ENCODE measurements at places on chromosomes 3 and 15.

DNA sequence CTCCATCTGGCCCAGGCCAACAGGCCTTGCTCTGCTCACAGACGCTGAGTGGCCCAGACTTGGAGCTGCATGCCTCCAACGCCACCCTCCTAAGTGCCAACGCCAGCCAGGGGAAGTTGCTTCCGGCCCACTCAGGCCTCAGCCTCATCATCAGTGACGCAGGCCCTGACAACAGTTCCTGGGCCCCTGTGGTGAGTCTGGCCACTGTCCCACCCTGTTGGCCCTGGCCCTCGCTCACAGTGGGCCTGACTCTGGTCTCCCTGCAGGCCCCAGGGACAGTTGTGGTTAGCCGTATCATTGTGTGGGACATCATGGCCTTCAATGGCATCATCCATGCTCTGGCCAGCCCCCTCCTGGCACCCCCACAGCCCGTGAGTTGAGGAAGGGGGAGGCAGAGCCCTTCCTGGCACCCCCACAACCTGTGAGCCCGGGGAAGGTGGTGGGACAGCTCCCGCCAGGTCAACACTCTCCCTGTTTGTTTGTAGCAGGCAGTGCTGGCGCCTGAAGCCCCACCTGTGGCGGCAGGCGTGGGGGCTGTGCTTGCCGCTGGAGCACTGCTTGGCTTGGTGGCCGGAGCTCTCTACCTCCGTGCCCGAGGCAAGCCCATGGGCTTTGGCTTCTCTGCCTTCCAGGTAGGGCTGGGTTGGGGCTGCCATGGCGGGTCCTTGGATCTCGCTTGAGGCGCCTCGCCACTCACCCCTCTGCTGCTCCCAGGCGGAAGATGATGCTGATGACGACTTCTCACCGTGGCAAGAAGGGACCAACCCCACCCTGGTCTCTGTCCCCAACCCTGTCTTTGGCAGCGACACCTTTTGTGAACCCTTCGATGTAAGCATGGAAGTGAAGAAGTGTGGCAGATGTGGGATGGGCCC, 10.0 kb downstream of the NT5DC2 start:
- no peak for DNase-seq

DNA sequence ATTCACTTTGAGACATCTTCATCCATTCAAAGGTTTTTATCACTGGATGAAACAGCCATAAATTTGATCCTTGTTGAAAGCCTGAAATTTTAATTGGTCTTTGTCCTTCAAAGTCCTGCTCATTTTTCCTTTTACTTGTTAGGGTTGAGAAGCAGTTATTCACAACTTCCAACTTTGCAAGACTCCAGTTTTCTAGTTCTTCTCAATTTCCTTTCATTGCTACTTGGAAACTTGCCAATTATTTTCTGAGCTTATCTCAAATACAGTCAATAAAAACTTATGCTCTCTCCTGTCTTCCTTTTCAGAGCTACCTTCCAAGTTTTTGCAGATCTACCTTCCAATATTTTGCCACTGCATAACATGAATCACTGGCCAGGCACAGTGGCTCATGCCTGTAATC, 23.7 kb upstream of the CD276 start:
- DNase-seq: no peak

GRCh38 chr3:185691622-185692021, 105.5 kb downstream of the SENP2 start:
- DNase-seq: no peak

- no peak for DNase-seq
Observed at GRCh38 chr3:157913741-157914150, 192.5 kb downstream of the SHOX2 start.

DNA sequence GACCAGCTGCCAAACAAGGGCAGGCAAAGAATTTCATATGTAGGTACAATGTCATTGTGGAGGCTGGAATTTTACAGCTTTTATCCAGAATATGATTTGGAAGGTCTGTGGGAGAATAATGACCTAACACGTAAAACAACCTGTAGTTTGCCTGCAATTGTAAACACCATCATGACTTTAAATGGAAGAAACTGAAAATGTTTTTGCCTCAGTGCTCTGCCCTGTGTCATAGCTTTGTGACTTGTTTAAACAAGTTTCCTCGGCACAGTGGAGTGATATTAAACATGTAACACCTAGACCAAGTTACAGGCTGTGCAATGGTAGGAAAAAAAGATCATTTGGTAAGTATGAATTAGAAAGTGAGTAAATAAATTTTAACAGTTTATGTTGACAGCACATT, 171.6 kb upstream of the MBNL1 start:
- no peak for DNase-seq

- DNase-seq: no peak
Observed at GRCh38 chr3:33217866-33218445, 654 bp downstream of the SUSD5 start.

- DNase-seq: no peak
Observed at GRCh38 chr3:20185331-20185678, 701 bp downstream of the SGO1 start.

DNA sequence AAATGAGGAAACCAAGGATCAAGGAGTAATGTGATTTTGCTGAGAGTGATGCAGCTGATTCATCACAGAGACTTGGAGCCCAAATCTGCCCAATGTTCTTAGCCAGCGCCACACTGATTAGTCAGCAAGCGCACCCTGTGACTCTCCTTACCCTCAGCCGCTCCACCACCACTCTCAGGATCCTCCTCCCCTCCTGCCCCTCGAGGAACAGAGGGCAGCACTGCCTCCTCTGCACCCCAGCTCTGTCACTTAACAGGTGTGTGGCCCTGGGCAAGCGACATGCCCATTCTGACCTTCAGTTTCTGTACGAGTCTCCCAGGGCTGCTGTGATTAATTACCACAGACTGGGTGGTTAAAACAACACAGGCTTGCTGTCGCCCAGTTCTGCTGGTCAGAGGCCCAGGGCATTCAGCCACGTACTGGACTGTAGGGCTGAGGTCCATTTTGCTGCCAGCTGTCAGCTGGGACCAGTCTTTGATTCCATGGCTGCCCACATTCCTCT, 36.1 kb upstream of the HRH1 start:
- no peak for DNase-seq

DNA sequence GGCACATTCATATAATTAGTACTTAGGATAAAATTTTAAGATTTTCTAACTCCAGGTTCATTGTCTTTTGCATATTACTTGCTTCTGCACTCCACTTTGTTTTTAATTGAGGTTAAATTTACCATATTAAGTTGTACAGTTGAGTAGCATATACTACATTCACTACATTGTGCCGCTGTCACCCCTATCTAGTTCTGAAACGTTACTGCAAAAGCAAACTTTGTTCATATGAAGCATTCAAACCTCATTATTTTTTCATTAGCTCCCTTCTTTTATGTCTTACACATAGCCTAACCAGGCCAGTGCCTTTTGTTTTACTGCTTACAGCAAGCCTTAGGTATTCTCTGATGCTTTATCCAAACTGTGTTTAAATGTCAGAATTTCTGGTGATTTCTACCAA, 183.1 kb upstream of the CGNL1 start:
- DNase-seq: no peak

GRCh38 chr3:195546130-195546560, 3.0 kb upstream of the PPP1R2 start:
- no peak for DNase-seq

DNA sequence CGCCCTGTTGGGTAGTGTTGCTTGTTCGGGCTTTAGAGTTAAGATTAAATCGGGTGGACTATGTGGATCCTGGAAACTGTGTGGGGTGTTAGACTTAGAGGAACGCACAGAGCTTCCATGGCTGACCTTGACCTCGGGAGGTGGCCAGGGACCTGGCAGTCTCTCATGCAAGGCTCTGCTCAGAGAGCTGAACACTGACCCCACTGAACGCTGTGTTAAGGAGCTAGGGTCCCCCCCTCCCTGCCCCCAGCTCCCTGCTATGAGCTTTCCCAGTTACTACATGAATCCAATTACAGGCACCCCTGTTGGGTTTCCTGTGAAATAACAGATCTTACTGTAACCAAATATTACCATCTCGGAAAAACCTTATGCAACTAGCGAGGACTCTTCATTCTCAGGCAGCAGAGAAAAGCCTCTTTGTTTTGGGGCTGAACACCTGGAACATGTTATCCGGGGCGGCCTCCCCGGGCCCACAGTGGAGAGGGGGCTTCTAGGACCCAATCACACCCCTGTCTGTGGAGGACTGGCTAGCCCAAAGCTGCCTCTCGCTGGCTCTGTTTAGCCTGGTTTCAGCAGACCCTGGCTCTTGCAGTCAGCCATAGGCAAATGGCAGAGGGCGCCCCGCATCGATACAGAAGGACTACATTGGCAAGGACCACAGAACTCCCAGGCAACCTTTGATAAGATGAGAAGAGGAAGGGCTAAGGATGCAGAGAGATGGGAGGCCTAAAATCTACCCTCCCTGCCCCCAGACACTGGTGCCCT, 25.8 kb upstream of the ALDH1A3 start:
- no peak for DNase-seq

DNA sequence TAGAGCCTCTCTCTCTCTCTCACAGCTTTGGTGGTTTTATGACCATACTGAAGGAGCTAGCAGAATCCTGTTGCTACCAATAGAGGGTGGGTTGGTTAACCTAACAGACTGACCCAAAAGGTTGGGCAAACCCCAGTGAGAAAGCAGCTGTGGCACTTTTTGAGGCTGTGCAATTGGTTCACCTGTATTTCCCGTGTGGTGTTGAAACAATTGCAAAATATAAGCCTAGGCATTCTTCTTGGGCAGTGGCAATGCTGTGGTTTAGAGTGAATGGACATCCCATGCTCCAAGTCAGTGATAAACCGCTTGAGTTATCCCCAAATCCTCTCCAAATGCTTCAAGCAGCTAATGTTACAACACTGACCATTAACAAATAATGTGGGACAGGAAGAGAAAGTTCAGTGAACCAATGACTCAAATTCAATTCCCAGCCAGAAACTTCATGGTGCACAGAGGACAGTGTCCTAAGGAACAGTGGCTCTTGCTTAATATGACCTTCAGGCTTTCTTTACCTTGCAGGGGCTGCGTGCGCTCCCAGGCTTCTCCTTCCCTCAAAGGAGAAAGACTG, 261.9 kb upstream of the ICE2 start:
- no peak for DNase-seq

GRCh38 chr3:51949121-51949520, 6.1 kb upstream of the GPR62 start:
- DNase-seq: no peak

DNA sequence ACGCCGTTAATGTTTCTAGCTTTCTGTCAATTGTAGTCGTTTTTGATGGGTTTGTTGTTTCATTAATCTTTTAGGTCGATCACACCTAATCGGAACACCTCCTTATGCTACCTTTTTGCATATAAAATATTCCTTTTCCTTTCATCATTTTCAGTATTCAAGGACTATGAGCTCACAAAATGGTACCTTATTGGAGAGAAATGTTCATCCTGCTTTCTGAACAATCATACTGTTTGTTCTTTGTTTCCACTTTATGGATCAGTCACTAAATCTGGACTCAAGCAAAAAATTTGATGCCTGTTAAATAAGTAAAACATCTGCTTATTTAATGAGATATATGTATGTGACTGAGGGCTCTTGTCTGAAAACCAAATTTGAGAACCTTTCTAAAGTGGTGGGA, 1.1 kb downstream of the KIF15 start:
- no peak for DNase-seq

DNA sequence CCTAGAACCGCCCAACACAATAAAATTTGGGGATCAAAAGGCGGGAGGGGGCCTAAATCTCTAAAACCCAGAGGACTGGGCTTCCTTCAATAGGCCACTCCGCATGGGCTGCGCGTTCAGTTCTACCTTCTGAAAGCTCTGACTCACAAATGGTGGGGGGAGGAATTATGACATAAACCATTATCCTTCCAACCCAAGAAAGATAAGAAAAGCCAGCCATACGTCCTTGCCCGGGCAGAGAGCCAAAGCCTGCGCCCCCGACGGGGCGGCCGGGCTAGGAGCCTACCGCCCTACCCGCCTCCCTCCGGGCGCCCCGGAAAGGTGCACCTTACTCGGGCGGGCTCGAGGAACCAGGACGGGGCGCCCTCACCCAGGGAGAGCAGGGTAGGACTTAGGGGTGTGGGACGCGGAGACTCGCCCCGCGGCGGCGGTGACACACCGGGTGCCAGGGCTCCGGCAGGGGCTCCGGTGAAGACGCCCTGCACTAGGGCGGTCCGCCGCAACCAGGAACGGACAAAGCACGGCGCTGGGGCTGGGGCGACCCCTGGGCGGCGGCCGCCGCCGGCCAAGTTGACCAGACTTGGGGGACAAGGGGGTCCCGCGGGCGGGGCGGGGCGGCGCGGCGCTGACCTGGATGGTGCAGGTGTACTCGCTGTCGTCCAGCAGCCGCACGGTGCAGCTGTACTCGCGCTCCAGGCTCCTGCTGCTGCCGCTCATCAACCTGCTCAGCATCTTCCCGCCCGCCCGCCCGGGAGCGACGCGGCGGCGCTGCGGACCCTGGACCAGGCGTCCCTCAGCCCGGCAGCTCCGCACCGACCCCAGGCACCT, 534 bp downstream of the FRMD5 start:
- peak; percentile 47 for DNase-seq

GRCh38 chr3:182241766-182242488, 530.2 kb downstream of the SOX2 start:
- no peak for DNase-seq

GRCh38 chr3:120559242-120560061, 36.7 kb upstream of the NDUFB4 start:
- DNase-seq: no peak

DNA sequence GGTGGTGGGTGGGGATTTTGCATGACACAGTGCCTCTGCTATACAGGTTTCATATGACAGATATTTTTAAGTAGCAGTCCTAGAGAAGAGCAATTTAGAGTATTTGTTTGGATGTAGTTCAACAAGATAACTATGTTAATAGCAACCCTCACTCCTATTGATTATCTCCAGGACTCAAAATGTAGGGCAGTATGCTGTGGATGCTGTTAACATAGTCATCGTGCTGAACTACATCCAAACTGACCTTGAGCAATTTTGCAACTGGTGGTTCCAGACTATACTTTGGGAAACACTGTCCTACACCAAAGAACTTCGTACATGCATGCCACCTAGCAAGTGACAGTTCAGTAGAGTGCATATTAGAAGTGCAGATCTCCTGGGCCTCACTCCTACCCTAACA, 117.6 kb downstream of the IL5RA start:
- DNase-seq: no peak

DNA sequence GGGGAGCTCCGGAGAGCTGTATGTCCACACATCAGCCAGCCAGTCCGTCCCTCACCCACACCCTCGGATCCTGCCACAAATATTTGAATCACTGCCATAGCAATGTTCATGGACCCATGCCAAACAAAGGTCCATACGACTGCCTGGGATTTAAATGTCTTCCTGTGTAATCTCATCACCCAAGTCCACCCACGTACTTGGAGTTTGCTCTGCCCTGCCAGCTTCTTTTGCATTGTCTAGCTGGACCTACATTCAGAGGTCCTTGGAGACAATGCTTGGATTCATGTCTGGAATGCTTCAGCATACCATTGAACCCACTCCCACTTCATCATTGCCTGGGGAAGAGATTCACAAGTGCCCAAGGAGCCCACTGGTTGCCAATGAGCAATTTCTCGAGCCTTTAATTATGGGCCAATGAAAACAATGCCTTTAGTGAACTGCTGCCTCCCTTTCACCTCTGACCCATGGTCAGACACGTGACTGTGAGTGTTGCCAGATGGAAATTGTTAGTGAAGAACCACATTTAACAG, 90.4 kb upstream of the PHLDB2 start:
- no peak for DNase-seq

Data from NCI-H446 (cell line).